ENCODE measurements at places on chromosomes 4 and X.

DNA sequence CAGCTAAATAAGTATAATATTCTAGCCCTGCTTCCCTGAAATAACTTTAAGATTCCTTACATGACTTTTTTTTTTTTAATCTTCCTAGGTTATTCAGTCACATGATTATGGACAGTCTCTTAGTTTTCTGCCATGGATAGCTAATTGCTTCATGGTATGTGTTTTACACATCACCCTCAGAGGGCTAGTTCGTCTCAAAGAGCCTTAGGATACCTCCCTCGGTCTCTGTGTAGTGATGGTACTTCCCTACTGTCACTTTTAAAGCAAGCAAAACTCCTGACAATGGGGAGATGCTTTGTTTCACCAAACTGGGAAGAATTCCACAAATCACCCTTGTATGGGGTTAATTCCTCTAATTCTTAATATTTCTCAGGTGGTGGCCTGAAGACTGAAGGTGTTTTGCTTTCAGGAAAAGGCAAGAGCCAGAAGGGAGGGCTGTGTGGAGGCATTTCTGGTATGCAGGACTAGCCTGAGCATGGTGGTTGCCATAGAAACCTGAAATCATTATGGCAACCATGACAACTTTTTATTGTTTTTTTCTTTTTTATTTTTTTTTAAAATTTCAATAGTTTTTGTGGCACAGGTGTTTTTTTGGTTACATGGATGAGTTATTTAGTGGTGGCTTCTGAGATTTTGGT, 70.4 kb downstream of the BEX3 start:
- DNase-seq, result no peak

GRCh38 chr4:106038012-106038411, 142.7 kb downstream of the NPNT start:
- no peak for DNase-seq

- no peak for DNase-seq
These were observed 346.4 kb downstream of the PTTG2 start for GRCh38 chr4:38306482-38307071.

- no peak for DNase-seq
These were observed 886.4 kb upstream of the ADGRL3 start for GRCh38 chr4:60313611-60314178.

DNA sequence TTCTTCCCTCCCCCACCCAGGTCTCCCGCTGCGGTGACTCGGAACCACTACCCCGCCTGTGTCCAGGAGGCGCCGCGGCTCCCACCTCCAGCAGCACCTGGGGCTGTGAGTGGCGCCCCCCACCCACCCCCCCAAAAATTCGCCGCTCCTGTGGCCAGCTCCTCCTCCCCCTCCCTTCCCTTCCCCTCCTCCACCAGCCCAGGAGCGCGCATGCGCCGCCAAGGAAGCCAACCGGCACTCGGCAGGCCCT, 278 bp downstream of the CLOCK start:
- no peak for DNase-seq

DNA sequence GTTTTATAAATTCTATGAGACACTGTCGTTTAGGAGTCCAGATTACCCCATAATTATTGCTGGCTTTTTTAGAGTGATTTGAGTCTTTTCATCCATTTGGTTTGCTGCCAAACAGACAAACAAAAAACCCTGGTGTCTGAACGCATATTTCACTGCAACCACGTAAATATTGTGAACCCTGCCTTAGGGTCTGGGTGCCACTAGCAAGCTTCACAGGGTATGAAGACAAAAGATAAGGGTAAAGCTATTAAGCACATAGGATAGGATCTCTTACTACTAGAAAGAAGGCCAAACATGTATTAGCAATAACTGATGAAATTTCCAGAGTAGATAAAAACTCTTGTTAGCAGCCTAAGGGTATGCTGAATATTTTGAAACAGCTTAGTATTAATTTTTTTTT, 143.3 kb downstream of the BANK1 start:
- no peak for DNase-seq

DNA sequence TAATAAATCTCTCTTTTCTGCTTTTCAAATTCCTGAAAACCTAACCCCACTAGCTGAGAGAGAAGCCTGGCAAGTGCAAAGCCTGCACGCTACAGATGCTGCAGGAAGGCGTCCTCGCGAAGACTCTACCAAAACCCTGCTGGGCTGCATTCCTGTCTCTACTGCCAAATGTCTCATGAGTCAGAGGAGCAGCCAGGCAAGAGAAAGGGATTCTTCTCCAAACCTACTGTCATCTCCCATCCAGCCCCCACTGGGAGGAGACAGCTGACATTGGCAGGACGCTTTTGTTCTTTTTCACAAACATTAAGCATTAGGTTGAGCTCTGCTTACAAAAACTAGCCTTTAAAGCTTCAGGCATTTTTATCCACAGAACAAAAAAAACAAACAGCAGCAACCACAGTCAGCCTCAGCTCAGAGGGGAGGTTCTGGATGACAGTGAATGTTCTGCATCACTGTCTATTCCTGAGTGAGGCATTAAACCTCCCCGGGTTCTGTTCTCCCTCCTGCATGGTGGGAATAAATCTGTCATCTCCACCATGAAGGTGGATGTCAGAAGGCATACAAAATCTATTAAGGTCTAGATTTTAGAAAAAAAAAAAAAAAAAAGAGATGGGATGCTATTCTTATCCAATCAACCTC, 18.0 kb downstream of the CRMP1 start:
- no peak for DNase-seq

- DNase-seq, result no peak
These were observed 30.8 kb downstream of the SLC16A2 start for GRCh38 chrX:74452199-74452481.

GRCh38 chrX:135977611-135978010, 3.8 kb upstream of the MMGT1 start:
- DNase-seq, result no peak

GRCh38 chrX:10470009-10470408, 150.4 kb downstream of the MID1 start:
- no peak for DNase-seq

- peak; percentile 80 for DNase-seq
These were observed 118.2 kb upstream of the KIT start for GRCh38 chr4:54539500-54540029.

DNA sequence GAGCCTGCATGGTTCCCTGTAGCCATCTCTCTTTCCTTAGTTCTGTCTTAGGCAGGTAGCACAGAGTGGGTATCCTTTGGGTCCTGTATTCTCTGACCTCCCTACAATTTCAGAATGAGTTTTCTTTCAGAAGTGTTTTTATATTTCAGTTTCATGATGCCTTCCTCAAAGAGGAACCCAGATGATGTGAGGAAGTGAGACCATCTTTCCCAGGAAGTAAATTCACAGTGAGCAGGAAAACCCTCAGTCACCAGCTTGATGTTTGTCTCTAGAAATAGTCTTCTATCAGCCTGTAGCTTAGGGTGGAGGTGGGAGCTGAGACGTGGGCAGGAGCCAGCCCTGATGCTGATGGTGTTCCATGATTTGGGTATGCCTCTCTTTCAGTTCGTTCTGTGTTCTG, 16.9 kb downstream of the PLAC1 start:
- no peak for DNase-seq

DNA sequence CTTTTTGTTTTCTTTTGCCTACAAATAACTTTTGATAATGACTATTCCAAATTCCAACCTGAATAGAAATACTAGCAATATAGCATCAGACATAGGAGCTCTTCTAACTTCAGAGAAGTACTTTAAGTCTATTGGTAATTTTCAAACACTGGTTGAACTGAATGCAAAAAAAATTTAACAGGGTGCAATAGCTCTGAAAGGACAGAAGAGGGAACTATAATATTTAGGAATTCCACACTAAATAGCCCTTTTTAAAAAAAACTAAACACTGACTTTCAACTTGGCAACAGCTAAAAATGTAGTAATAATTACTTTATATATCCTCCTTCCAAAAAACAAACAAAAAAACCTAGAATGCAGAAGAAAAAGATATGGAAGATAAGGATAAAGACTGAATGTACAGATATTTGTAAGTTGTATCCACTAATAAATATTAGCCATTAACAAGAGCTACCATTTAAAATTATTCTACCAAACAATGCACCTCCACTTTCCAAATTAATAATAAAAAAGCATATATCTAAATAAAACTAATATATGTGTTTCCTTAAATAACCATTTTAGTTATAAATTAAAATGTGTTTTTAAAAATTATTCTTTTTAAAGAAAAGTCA, 81.4 kb downstream of the FBXW7 start:
- peak; percentile 80 for DNase-seq

GRCh38 chr4:36394352-36394903, 113.0 kb downstream of the DTHD1 start:
- no peak for DNase-seq

DNA sequence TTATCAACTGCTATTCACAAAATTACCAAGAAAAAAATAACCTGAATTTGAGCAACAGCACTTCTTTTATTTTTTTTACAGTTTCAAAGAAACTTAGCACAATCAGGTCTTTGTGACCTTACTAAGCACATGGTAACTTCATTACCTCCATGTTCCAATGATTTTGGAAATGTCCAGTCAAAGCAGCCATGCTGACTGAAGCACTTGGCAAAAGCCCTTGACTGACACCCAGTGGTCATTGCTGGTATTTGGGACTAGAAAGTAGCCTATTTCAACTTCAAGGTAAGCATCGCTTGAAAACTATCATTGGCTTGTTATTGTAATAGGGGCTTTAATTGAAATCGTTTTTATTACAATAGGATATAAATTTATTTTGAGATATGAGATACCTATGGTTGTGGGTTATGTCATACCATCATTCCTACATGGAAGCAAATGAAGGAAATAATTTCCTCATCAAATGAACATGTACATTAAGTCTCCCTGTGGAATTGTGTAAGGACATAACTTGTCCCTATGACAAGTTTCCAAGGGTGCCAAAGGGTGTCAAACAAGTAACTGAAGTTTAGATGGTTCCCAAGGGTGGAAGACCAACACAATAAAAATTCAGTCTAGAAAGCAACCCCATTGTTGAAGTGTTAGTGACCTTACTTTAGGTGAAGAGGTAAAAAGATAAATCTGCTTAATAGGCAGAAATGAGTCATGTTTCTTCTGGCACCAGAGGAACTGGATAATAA, 15.2 kb upstream of the ANXA10 start:
- DNase-seq, result peak; percentile 74

GRCh38 chr4:24076811-24077210, 187.0 kb upstream of the PPARGC1A start:
- peak; percentile 1 for DNase-seq

DNA sequence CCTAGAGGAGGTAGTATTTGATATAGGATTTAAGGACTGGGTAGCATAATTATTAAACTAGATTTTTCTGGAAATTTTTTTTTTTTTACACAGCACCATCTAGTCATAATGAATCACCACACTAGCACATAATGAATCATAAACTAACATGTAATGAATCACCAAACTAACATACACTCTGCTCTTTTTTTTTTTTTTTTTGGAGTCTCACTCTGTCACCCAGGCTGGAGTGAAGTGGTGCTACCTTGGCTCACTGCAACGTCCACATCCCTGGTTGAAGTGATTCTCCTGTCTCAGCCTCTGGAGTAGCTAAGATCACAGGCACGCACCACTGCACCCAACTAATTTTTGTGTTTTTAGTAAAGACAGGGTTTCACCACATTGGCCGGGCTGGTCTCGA, 92.5 kb downstream of the FAM13A start:
- DNase-seq, result no peak

GRCh38 chrX:14411326-14411725, 118.0 kb upstream of the GLRA2 start:
- DNase-seq, result no peak

GRCh38 chr4:41454423-41454822, 83.5 kb upstream of the LIMCH1 start:
- no peak for DNase-seq

DNA sequence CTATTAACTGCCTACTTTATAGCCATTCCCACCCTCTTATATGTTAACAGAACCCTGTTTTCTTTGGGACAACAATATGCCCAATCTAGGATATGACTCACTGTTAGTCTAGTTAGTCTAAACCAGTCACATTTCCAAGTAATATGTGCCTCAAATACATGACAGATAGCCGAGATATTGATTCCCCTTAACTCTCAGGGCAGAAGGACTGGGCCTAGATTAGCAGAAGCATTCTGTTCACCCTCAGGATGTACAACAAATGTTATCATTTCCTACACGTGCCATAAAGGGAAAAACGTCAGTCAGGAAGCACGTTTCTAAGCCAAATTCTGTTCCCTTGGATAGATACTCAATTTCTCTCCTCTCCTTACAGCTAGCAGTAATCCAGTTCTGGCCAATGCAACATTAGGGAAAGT, 114.1 kb downstream of the SLC10A7 start:
- peak; percentile 78 for DNase-seq

- peak; percentile 100 for DNase-seq
These were observed at the start of gene THAP9 for GRCh38 chr4:82900411-82901182. TSS of gene THAP9 (plus strand) at chr4:82900735. CDS start at chr4:82900803, 68 bp downstream.

- DNase-seq, result no peak
These were observed 15.8 kb upstream of the LDB2 start for GRCh38 chr4:16914208-16914607.

GRCh38 chrX:371907-372306, 14.8 kb downstream of the PPP2R3B start:
- DNase-seq, result no peak

- no peak for DNase-seq
These were observed 3.0 kb upstream of the LAGE3 start for GRCh38 chrX:154481911-154482601.

- peak; percentile 22 for DNase-seq
These were observed 326.7 kb downstream of the MAPK10 start for GRCh38 chr4:86033171-86033570.

- no peak for DNase-seq
These were observed 55.4 kb upstream of the TRO start for GRCh38 chrX:54865208-54865607.

- DNase-seq, result no peak
These were observed 34.4 kb upstream of the CCNG2 start for GRCh38 chr4:77122656-77123055.

DNA sequence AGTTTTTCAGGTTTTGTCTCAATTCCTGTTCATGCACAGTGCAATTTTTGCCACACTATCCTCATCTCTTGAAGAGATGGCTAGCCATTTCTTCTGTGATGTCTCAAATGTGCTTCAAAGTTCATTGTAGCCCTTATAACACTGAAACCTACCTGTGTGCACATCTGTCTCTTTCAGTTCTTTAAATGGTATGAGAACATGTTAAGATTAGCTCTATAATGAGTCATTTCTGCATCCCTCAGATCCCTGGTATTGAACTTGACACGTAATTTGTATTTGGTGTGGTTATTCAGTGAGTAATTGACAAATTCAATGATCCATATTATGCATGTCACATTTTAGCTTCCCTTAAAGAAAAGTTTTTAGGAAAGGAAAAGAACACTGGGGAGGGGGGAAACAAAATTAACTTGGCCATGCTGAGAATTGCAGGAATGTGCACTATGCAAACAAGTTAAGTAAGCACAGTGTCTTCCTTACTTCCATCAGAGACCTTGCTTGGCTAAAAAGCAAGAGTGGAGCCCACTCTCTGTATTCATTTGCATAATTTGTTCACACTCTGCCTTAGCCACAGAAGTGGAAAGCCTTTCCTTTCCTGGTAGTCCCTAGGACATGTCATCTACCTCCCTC, 659.8 kb upstream of the MAGEB2 start:
- DNase-seq, result no peak

- no peak for DNase-seq
These were observed 51.7 kb upstream of the AFF2 start for GRCh38 chrX:148448686-148449085.
